ENCODE measurements at places on chromosomes 5 and 9.

- DNase-seq = no peak
Measured at GRCh38 chr5:176632745-176633144, 2.3 kb downstream of the EIF4E1B start.

DNA sequence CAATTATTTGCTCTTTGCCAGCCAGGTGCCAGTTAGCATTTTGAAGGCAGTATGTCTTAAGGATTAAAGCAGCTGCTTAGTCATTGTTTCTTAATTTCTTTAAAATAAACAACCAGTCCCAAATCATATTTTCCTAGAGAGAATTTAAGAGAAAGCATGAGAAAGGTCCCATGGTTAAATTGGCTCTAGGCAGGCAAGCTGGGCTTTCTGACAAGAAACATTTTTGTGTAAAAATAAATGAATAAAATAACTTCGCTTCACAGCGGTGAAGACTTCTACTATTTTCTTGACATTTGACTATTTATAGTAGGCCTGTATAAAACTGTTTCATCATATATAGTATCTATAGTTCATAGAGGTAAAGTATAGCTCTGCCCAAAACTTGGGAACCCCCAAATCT is 617.7 kb upstream of the C9orf72 start:
- no peak for DNase-seq

- DNase-seq = no peak
Measured at GRCh38 chr5:178322736-178323540, 90.3 kb upstream of the PHYKPL start.

DNA sequence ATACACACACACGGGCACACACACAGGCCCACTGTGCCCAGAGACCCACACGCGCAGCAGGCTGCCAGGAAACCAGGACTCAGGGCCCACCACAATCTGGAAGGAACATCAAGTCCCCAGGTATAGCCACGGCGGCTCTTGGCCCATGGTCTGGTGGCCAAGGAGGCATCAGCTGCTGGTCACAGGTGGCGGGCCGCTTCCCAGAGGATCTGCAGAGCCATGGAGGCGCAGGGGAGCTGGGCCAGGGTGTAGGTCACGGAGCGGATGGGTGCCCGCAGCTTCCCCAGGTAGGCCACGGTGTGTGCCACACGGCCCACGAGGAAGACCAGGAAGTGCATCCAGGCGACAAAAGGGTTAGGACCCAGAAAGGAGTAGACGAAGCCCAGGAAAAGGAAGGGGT is 13.4 kb downstream of the PTGES start:
- no peak for DNase-seq

- no peak for DNase-seq
Measured at GRCh38 chr5:144329681-144330080, 159.0 kb downstream of the KCTD16 start.

DNA sequence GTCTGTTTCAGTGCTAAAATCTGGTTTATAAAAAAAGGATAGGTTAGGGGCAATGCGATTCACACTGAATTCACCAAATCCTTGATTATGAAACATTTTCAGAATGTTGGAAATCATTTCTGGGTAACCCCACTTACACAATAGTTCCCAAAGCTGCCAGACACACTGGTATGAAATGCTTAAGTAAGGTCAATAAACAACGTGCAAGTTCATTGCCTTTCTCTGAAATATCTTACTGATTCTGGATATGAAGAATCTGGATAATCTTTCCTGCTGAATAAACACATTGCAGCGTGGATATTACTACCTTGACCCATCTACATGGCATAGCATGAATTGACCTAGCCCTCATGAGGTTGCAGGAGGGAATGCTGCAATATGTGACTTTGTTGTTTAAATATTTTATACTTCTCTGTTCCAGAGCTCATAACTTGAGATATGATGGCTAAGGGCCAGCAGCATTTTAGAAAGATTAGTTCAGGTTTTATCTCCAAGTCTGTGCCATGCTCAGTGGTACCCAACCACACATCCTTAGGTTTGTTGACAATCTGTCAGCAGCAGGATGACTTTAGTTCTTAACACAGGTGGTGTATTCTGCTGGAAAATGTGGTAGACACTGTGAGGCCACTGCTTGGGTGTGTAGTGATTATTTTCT is 121.0 kb downstream of the NREP start:
- no peak for DNase-seq

GRCh38 chr9:76082057-76082456 is 191.6 kb downstream of the PCSK5 start:
- DNase-seq = no peak

DNA sequence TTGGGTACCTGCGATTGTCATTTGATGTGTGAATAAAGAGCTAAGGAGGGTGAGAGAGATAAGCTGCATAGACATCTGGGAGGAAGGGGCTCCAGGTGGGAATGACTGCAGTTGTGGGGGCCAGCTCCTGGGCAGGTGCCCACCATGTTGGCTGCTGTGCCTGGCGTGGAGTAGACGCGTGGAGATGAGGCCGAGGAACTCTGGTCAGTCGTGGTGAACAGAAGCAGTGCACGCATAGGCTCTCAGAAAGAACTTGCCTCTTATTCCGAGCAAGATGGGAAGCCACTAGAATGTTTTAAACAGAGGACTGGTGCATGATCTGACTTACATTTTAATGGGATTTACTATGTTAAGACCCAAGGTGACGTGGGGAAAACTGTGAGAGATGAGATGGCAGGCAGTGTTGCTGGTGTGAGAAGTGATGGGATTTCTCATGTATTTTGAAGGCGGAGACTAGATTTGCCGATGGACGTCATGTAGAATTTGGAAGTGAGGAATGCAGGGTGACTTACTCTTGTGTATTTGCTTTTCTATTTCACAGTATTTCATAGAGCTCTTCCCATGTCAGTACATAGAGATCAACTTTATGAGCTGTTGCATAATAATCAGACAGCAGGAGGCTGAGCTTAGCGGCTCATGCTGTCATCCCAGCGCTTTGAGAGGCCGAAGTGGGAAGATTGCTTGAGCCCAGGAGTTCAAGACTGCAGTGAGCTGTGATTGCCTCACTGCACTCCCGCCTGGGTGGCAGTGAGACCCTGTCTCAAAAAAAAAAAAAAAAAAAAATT is 71.1 kb downstream of the EHMT1 start:
- DNase-seq = no peak

- DNase-seq = no peak
Measured at GRCh38 chr9:94746541-94747370, 20.3 kb downstream of the AOPEP start.

GRCh38 chr9:38033941-38034340 is 35.1 kb downstream of the SHB start:
- DNase-seq = no peak

DNA sequence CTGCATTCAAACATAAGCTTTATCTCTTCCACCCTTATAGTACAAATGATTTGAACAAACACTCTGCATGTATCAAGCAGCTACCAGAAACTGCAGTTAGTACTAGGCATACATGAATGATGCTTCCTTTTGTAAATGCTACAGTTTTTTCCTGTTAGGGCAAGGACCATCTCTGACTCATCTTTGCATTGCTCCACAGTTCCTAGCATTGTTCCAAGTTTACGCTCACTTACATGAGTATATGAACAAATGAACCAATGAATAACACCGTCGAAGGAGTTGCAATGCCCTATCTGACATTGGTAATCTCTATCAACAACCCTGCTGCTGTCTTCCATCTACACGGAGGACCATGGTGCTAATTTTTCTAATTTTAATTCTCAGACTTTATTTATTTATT is 2.1 kb upstream of the ALDH7A1 start:
- DNase-seq = no peak

- DNase-seq = no peak
Measured at GRCh38 chr5:180648658-180649296, 623 bp downstream of the FLT4 start.

GRCh38 chr5:63794296-63794695 is 167.9 kb downstream of the HTR1A start:
- DNase-seq = no peak

GRCh38 chr5:21685522-21685921 is 1167.6 kb downstream of the CDH12 start:
- DNase-seq = no peak

GRCh38 chr9:82081496-82081895 is 92.9 kb downstream of the SPATA31D1 start:
- DNase-seq = no peak

GRCh38 chr5:170113522-170113900 is 7.8 kb downstream of the FOXI1 start:
- no peak for DNase-seq

DNA sequence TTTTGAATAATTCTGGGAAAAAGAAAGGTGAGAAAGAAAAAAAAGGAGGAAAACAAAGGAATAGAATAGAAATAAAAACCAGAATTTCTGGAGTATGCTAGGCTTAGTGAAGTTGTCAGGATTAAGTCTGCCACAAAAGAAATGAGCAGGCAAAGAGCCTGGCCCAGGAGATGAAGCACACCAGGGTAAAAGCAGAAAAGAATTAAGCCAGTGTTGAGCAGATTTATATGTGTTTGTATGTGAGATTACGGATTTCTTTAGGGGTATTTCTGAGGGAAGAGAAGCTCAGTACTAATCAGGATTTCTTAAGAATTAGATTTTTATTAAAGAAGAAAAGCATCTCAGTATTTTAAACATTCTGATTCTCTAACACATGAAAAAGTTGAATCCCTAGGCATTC is 74.5 kb downstream of the MRPS27 start:
- no peak for DNase-seq

DNA sequence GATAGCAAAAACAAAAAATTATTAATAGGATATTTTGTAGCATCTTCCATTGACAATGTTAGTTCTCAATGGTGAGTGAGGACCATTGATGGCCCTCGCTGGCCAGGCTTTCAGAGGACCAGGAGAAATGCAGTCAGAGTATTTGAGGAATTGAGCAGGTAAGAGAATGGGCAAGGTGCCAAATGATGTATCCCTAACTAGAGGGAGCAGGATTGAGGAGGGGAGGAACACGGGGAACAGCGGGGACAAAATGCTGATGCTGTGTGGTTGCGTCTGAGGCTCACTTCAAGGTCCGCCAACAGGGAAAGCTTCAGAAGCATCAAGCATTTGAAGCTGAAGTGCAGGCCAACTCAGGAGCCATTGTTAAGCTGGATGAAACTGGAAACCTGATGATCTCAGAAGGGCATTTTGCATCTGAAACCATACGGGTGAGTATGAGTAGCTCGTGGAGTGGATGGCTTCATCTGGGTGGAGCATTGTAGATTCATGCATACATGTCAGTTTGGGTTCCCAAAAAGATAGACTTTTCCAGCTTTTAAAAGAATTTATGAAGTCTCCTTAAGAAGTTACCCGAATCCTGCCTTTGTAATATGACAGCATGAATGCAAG is 16.2 kb downstream of the SPTAN1 start:
- DNase-seq = no peak

DNA sequence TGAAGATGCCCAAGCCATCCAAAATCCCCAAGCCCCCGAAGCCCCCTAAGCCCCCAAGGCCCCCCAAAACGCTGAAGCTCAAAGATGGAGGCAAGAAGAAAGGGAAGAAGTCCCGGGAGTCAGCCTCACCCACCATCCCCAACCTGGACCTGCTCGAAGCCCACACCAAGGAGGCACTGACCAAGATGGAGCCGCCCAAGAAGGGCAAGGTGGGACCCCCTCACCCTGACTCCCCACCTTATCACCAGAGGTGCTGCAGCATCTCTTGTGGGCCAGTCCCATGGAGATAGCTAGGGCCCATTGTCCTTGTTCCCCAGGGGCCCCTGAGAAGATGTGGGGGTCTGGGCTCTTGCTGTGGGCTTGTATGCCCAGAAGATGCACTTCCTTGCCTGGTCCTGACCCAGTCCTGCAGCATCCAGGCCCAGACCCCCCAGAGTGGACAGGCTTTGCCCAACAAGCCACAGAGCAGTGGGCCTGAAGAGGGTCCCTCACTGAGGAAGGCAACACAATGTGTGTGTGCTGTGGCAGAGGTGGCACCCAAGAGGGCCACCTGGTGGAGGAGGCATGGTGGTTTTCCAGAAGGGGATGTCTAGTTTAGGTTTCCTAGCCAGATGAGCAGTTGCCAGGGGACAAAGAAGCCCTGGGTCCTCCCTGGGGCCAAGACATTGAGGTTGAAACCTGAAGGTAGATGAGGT is 84.1 kb downstream of the PHF2 start:
- DNase-seq = no peak

- DNase-seq = no peak
Measured at GRCh38 chr9:14251154-14252071, 62.5 kb downstream of the NFIB start.

GRCh38 chr5:158940977-158941376 is 158.7 kb downstream of the EBF1 start:
- no peak for DNase-seq

GRCh38 chr5:2902742-2903297 is 151.3 kb upstream of the IRX2 start:
- no peak for DNase-seq

- DNase-seq = no peak
Measured at GRCh38 chr9:14193328-14193990, 120.5 kb downstream of the NFIB start.

DNA sequence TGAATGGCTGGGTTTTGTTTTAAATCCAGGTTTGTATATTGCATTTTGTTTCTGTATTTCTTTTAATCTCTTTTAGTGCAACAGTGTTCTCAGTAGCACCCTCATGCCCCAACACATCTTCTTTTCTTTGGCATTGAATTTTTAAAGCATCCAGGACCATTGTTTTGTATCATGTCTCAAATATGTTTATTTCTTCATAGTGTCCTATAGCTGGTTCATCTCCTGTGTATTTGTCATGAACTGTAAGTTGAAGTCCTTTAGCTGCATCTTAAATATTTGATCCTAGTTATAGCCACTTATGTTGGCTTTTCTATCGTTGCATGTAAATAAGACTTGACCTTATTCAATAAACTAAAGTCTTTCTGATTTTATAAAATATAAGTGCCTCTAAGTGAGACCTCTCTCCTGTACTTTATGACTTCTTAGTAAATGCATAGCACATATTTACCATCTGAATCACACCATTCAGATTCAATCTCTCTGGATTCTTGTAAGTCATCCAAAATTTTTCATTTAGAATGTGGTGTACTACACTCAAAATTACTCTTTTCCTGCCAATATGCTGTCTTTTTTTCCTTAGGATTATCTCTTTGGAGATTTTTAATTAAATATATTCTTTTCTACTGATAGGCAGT is 21.0 kb upstream of the ERCC6L2 start:
- DNase-seq = no peak

GRCh38 chr5:6495433-6496206 is 47.0 kb downstream of the UBE2QL1 start:
- DNase-seq = no peak

DNA sequence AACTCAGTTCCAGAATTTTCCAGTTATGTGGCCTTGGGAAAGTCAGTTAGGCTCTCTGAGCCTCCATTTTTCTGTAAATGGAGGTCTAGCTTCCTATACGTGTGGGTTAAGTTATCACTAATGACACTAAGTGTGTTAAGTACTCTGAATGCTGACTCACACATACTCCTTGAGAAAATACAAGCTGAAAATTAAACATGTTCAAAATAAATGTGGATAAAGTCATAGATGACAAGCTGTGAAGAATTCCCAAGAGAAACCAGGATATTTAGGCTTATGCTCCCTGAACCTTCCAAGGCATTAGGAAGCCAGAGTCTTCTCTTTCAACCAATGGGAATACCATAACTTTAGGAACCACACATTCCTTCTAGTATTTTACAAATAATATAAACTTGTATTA is 58.1 kb downstream of the ABCA1 start:
- DNase-seq = no peak

GRCh38 chr5:169701910-169702451 is 64.9 kb downstream of the DOCK2 start:
- no peak for DNase-seq
